ENCODE measurements at places on chromosomes 11 and 22.

DNA sequence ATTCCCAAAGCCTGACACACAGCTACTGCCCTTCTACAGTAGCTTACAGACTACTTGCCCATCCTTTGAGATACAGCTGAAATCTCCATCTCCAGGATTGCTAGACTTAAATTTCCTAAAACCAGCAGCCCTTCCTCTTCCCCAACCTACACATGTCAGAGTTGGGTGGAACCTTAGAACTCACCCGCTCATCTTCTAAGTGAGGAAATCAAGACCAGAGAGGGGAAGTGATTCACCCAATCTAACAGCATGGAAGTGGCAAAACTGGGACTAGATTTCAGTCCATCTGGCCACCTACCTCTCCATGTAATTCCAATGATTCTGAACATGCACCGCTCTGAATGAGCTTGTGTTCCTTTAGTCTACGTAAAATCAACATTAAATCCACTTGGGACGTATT lies 1.0 kb upstream of the TMEM86A start:
- no peak for DNase-seq

DNA sequence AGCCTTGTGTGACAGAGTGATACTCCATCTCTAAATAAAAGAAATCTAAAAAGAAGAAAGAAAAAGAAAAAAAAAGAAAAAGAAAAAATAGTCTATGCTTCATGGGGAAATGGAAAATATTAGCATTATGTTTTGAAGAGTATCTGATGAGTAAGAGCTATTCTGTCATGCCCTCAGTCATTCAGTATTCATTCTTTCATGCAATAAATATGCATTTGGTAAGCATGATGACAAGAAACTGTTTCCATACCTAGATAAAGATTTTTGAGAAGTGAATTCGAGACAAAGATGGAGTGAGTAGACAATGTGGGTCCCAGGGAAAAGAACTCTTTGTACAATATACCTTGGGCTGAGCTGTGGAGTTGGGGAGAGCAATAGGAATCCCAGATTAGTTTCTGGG lies 6.2 kb upstream of the IFTAP start:
- DNase-seq: no peak

GRCh38 chr22:24810043-24810749 lies 4.2 kb downstream of the SGSM1 start:
- no peak for DNase-seq

GRCh38 chr11:94147433-94147845 lies 18.8 kb downstream of the PANX1 start:
- DNase-seq: no peak

GRCh38 chr22:19604711-19605268 lies 80.6 kb upstream of the CLDN5 start:
- DNase-seq: peak; percentile 84

Measured in right lobe of liver (tissue), 6 donors.